CD4-positive, alpha-beta T cell (primary cell): ENCODE measurements at places on chromosomes 5 and 9.

DNA sequence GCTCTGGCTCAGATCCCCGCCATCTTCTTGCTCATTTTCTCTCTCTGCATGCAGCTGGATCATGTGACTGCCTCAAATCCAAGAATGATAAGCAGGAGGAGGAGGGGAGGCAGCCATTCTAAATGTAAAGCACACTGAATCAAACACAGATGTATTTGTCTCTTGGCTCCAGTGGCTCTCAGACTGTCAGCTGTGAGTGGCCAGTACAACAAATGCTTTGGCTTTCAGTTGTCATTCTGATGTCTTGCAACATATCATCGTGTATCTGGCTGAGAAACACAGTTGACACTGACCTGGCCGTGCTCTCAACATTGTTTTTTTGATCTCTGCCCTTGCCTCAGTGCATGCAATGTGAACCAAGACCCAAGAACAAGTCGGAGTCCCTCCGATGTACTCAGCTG lies 233.1 kb downstream of the ADAMTSL1 start:
- DNase-seq, result no peak

DNA sequence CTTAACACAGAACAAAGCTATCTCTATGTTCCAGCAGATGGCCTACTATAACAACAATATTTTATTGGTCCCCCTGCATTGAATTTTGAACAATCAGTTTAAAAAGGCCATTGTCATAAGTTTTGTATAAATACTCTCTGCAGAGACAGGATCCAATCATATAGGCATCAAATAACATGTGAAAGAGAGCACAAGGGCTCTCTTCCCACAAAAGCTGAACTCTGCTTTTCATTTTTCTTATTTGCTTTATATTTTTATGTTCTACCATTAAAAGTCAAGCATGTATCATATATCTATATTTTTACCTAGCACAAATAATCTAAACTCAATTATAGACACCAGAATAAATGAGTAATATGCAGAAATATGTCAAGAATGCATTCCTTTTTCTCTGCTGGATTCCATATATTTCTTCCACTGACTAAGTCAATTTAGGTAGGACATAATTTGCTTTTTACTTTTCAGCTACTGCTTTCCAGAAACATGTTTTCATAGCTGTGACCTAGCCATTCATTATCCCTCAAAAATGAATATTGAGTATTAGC lies 143.6 kb downstream of the CDH9 start:
- no peak for DNase-seq

DNA sequence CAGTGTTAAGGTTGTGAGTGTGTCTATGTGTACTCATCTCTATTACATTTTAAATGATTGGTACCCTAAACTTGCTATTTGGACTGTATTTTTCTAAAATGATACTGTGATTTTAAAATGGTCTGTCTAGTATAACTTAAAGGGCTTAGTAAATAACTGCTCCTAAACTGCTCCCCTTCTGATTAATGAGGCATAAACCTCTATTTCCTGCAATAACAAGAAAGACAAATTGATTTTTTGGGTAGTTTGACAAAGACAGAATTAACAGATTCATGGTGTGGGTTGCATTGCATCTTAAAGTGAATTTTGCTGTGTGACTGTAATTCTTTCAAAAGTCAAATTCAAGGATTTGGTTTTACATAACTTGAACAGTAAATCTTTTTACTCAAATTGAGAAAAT lies 8.1 kb upstream of the LRRTM2 start:
- DNase-seq, result no peak

DNA sequence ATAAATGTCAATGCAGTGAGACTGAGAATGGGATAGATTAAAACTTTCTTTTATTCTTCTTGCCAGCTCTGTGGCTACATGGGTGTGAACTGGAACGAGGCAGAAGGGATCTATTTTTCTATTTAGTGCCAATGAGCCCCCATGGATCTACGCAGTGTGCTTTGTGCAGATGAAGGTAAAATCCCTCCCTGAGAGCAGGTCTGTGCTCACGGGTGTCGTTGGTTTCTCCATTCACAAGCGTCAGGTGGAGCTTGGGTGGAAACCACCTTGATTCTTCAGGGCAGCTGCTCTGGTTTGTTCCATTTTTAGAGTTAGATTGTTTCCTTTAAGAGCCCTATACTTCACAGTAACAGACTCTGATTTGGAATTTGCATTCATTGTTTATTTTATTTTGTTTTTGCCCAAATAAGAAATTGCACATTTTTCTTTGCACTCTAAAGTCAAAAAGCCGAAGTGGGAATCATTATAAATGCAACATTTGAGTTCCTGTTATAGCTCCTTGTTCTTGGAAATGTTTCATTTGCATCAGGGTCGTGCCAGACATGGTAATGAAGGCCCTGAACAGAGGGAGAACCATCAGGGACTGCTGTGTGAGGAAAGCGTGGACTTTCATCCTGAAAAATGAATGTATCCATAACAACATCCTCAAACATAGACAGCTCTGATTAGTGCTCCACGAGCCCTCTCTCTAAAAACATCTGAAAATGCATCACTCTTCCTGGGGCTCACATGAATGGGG lies 31.1 kb upstream of the BICD2 start:
- DNase-seq, result no peak

DNA sequence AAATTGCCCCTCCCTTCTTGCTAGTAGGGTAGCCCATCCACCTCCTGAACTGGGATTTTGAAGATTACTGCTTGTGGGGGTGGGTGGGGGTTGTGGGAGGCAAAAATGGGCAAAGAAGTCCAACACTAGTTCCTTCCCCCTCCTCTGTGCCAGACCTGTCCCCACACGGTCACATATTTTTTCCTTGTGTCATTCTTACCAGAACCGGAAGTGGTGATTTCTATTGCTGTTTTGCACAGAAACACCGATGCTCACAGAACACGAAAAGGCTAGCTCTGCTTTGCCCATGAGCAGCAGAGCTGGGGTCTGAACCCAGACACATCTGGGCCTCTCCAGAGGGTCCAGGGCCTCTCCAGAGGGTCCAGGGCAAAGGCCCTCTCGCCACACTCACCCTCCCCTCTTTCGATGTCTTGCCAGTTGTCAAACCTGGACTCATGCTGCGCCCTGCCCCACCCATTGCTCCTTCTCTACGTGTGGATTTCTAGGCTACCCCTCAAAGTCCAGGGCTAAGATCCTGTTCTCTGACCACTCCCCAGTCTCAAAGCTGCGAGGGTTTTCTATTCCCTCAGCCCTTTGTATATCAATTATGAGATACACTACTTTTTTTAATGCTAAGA lies 264.4 kb upstream of the MSX2 start:
- no peak for DNase-seq

DNA sequence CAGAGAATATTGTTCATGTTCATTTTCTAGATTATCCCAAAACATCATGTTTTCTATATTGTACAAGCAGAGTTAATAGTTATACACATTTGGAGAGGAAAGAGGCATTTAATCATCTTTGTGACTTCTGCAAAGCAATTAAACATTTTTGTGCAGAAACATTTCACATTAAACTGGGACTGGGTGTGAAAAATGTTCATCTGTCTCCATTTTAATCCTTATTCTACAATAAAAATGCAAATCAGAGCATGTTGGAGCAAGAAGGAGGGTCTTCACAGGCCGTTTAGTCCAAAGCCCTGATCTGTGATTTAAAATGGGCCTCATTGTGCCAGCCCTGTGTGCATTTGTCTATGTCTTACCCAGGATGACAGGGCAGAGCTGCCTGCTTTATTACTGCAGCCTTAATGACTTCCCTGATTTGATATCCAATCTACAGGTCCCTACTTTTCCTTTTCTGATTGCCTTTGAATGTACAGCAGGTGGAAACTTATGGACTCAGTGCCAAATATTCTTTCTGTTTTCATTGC lies 183.5 kb downstream of the CAVIN4 start:
- no peak for DNase-seq

- no peak for DNase-seq
Observed at GRCh38 chr5:143524338-143524945, 121.0 kb upstream of the NR3C1 start.

- DNase-seq, result no peak
Observed at GRCh38 chr5:102611312-102611711, 112.5 kb upstream of the SLCO6A1 start.

- DNase-seq, result no peak
Observed at GRCh38 chr9:121503444-121503843, 3.8 kb upstream of the GGTA1 start.

DNA sequence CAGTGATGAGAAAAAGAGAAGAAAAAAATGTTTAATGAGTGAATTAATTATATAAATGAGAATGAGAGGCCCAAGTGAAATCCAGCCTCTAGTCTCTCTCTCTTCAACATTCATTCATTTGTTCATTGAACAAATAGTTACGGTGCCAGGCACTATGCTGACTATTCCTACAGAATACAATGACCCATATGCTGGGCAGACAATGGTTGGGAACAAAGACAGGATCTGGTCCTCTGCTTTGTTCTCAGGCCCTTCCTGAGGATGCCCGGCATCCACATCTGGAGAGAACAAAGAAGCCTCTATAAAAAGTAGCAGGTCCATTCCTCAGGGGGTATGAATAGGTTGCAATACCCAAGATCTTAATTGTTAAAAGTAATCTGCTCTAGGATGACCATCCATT lies 6.9 kb downstream of the ADAM19 start:
- DNase-seq, result no peak

GRCh38 chr5:22258139-22258538 lies 595.0 kb downstream of the CDH12 start:
- DNase-seq, result no peak

DNA sequence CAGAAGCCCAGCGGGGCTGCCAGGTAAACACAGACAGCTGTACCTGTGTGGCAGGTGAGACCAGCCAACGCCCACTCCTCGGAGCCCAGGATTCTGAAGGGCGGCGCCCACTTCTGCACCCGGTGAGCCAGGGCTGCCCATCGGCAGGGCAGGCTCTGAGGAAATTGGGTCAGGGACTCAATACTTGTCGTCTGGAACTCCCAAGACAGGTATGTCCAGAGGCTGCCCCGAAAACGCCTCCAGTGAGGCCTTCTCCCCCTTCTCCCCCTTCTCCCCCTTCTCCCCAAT lies 19.8 kb downstream of the GLT6D1 start:
- DNase-seq, result no peak

DNA sequence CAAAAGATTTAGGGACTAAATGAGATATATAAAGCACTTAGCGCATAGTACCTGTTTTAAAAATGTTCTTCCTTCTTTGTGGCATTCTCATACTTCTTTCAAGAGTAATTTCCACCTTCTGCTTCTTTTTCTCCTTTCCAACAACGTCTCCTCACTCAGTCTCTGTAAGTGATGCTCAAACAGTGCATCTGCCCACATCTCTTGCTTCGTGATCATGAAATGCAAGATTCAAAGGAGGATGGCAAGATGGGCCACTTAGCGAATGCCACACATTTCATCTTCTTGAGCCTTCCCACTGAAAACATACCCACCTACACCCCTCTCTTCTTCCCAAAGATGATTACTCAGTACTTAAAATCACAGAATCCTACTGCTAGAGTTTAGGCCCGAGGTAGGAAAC lies 36.9 kb downstream of the MACIR start:
- DNase-seq, result no peak

GRCh38 chr5:177357146-177357458 lies 622 bp upstream of the RGS14 start:
- DNase-seq, result no peak

GRCh38 chr5:52015760-52016159 lies 632.5 kb downstream of the ISL1 start:
- no peak for DNase-seq

DNA sequence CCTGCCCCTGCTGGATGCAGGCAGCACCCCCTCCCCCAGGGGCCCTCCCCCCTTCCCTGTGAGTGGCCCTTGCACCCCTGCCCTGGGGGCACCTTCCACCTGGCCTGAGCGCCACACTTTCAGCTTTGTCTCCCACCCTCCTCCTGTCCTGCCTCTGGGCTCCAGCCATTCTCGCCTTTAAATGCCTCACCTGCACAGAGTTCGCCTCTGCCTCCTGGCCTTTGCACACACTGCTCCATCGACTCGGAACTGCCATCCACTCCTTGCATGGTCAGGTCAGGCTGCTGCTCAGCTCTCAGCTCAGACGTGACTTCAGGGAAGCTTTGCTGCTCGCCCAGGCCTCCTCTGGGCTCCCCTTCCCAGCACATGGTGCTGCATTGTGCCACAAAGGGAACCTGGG lies 10.2 kb downstream of the FAM163B start:
- DNase-seq, result no peak

GRCh38 chr5:124764992-124765611 lies 18.7 kb upstream of the ZNF608 start:
- DNase-seq, result no peak

DNA sequence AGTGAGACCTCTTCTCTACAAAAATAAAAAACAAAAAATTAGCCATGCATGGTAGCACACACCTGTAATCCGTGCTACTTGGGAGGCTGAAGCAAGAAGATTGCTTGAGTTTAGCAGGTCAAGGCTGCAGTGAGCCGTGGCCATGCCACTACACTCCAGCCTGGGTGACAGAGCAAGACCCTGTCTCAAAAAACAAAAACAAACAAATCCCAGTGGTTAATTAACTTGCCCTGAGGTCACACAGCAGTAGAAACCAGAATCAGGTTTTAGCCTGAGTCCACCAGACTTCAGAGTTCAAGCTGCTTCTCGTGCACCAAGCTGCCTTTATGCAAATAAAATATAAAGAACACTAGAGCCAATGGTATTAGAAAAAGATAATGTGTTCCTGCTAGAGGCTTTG lies 169.7 kb downstream of the GOLPH3 start:
- no peak for DNase-seq

DNA sequence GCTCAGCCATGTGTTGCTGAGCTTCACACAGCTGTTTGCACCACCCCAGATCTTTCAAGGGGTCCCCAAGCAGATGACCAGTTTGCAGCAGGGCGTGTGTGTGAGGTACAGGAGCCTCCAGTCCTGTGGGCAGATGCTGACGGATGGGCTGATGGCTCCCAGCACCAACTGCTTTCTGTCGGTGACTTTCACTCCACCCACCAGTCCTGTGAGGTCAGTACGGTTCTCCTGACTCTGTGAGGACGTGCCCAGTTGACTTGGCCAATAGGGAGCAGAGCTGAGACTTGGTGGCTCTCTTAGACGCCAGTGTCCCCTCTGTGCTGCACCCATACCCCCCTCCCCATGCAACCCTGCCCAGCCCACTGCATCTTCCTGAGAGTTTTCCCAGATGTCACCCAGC lies 19.7 kb downstream of the COL5A1 start:
- no peak for DNase-seq

GRCh38 chr5:18985171-18985758 lies 1002.7 kb downstream of the CDH18 start:
- no peak for DNase-seq

GRCh38 chr5:88878976-88879375 lies 4.0 kb downstream of the MEF2C start:
- DNase-seq, result no peak
